ENCODE measurements at places on chromosomes 1 and 21.

GRCh38 chr1:11253226-11253625 lies 9.1 kb downstream of the MTOR start:
- DNase-seq, result no peak

DNA sequence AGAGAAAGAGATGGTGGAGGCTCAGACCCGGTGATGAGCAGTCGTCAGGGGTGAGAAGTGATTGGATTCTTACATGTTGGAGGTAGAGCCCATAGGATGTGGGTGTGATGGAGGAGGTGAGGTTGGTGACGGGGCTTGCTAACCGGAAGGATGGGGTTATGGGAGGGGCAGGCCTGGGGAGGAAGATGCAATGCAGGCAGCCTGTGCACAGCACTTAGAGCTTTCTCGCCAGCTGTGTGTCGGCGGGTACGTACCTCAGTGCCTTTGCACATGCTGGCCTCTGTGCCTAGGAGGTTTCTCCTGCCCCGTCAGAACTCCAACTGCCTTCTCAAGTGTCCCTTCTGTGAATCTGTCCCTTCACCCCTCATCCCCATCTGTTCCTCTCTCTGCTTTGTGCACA lies 2.9 kb upstream of the BSND start:
- peak; percentile 53 for DNase-seq

DNA sequence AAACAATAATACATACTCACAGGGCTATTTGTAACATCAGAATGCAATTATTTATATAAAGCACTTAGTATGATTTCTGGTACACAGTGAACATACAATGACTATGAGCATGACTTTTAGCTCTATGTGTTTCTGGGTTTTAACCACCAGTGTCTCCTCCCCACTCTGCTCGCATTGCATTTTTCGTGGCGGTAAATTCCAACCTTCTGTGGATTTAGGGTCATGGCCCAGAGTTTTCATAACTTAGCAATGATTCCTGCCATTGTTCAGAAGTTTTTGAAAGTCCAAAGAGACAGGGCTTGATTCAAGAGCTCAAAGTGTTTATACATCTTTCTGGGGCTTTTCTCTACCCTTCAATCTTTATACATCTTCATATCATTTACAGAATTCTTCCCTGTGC lies 191.3 kb downstream of the BACH1 start:
- no peak for DNase-seq

- DNase-seq, result no peak
These were observed 5.0 kb upstream of the ILDR2 start for GRCh38 chr1:166980383-166980782.

DNA sequence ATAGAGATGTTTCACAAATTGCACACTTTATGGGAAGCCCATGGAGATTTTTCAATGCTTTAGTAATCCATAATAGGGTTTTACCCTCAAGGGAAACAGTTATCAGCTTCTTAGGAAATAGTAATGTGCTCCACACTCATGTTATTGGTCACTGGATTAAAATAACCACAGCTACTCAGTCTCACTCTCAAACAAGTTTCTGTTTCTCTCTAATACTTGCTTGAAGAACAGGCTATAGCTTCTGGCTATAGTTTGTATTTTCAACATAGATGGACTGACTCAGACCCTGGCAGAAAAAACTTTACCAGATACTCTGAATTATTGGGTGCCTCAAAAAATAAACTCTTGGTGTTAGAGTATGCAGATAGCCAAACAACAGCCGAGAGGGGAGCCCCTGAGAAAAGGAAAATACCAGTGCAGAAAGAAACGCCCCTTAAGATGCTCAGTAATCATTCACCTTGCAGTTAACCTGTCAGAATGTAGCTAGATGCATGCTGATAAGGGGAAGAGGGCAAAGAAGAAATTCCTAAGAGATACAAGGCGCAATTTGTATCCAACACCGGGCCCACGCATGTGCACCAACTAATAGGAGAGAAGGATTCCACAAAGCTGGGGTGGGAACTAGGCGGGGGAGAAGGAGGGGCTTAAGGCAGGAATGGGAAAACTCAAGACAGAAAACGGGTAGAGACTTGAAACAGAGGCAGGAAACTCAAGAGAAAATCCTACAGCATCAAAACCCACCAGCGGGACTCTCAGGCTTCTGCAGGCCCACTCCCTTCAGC lies 30.4 kb upstream of the PDE4B start:
- DNase-seq, result no peak

DNA sequence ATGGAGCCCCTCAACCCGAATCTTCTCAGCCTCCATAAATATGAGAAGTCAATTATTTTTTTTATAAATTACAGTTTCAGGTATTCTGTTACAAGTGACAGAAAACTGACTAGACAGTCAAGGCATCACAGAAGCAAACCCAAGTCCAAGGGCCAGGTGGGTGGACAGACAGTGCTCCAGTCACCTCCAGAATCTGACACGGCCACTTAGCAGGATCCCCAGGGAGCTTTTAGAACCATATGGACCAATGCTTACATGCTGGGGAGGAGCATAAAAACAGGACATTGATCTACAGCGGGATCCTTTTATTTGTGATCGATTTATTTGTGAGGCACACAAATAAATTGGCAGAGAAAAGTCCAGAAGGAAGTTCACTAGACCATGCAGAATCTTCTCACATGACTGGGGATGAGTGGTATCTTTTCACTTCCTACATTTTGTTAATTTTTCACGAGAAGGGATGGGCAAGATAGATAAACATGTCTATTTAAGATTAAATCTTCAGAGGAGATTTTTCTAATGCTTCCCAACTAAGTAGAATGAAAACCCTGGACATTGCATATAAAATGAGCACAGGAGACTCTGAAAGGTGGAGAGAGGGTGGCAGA lies 15.0 kb downstream of the ZNF496 start:
- DNase-seq, result no peak

- DNase-seq, result no peak
These were observed 140.0 kb downstream of the SMYD3 start for GRCh38 chr1:246367041-246367440.

- no peak for DNase-seq
These were observed 93.3 kb upstream of the ZNHIT6 start for GRCh38 chr1:85801520-85801919.

Data from activated naive CD4-positive, alpha-beta T cell treated with Interleukin-2 at 50 U/mL for 16 hours (primary cell).